ENCODE measurements at places on chromosomes 6 and 20. TPM values are rescaled to one million over a fixed set of nuclear protein-coding genes. Genes with fewer than 3 reads are reported as not detected.

DNA sequence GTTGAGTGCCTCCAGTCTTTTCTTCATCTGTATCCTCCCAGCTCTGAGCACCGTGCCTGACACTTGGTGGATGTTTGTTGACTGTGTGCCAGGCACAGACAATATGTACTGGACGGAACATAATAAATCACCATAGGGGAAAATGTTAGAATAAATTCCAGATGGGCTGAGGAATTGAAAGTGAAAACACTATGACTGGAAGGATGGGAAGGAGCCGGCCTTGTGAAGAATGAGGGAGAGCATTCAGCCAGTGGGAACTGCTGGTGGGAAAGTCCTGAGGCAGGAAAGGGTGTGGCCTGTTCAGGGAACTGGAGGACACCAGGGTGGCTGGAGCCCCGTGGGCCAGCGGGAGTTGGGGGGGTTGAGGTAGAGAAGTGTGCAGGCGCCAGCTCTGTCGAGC, 75.4 kb downstream of the MTHFD1L start:
- no peak for DNase-seq

DNA sequence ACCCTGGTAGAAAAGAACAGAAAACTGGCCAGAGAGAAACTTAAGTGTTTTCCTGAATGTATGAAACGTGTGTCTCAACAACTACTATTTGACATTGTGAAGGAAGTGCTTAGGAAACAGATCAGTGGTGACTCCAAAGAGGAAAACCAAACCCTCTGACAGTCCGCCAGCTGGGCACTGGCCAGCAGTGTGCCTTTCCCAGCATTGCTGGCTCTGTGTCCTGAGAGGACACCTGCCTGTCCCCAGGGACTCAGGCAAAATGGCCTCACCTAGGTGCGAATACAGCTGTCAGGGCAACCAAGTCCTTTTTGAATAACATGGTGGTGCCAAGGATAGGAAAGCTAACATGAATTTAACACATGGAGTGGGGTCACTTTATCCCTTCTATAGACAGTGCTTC, 72.5 kb downstream of the NDUFAF5 start:
- DNase-seq: no peak

DNA sequence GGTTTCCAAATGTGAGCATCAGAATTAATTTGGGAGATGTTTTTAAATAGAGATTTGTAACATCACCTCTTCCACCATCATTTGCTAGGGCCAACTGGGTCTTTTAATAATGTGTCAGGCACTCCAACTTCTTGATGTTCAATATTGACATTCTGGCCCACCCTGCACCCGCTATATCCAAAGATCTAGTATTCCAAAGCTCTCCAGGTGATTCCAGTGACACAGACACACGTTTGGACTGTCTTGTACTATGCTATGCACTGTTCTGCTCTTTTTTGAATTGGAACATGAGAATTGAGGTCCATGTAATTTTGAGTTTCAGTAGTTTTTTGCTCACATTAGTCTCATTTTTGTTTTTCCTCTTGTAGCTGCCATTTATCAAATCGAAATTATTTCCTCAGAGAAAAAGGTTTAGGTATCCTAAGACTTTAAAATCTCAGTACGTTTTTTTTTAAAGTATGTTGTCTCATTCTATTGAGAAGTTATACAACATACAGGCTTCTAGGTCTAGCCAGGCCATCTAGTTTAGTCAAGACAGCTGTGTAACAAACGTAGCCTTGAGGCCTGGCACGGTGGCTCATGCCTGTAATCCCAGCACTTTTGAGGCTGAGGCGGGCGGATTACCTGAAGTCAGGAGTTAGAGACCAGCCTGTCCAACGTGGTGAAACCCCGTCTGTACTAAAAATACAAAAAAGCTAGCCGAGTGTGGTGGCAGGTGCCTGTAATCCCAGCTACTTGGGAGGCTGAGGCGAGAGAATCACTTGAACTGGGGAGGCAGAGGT, 3.1 kb downstream of the BICRAL start:
- DNase-seq: no peak

The CFAP61 gene
- 0.75 TPM for polyA plus RNA-seq

DNA sequence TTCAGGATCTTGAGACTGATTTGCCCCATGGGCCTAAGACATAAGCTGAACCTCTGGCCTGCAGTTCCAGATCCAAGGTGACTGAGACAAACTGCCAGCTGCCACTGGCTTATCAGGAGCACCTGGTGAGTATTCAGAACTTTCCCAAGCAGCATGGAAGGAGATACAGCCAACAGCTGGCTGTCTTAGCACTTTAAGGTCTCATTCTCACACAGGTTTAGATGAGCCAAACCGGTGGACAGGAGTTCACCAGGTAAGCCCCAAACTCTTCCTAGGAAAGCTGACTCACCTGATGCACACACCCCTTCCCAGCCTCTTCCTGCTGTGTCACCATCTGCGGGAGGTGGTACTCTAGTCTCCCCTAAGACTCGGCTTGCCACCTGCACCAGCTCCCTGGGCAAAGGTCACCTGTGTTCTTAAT, at the start of gene BANF2:
BANF2 (plus strand) TSS at position 36 of the 421 bp plus-strand sequence. CDS start 25,060 bp downstream, outside the sequence.
- no peak for DNase-seq

The RNF144B gene
- polyA plus RNA-seq: 4.0 TPM

GRCh38 chr6:37630281-37630799, 67.3 kb downstream of the MDGA1 start:
- DNase-seq: no peak

- no peak for DNase-seq
Observed at GRCh38 chr20:24705486-24705885, 236.1 kb downstream of the SYNDIG1 start.

DNA sequence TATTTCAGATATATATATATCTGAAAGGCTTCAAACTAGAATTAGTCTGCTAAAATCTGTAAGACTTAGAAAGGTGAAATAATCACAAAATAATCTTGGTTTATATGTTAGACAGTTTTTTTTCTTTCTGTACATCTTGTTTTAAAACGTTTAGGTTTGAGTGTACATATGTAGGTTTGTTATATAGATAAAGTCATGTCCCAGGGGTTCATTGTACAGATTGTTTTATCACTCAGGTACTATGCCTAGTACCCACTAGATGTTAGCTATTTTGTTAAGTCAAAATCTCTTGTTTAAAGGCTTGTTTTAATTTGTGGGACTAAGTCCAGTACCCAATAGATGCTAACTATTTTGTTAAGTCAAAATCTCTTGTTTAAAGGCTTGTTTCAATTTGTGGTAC, 1339.0 kb upstream of the CITED2 start:
- DNase-seq: no peak

- no peak for DNase-seq
Observed at GRCh38 chr6:2127484-2127911, 117.9 kb downstream of the GMDS start.

The FAM209B gene
- not detected for polyA plus RNA-seq

The XKR7 gene
- not detected for polyA plus RNA-seq

DNA sequence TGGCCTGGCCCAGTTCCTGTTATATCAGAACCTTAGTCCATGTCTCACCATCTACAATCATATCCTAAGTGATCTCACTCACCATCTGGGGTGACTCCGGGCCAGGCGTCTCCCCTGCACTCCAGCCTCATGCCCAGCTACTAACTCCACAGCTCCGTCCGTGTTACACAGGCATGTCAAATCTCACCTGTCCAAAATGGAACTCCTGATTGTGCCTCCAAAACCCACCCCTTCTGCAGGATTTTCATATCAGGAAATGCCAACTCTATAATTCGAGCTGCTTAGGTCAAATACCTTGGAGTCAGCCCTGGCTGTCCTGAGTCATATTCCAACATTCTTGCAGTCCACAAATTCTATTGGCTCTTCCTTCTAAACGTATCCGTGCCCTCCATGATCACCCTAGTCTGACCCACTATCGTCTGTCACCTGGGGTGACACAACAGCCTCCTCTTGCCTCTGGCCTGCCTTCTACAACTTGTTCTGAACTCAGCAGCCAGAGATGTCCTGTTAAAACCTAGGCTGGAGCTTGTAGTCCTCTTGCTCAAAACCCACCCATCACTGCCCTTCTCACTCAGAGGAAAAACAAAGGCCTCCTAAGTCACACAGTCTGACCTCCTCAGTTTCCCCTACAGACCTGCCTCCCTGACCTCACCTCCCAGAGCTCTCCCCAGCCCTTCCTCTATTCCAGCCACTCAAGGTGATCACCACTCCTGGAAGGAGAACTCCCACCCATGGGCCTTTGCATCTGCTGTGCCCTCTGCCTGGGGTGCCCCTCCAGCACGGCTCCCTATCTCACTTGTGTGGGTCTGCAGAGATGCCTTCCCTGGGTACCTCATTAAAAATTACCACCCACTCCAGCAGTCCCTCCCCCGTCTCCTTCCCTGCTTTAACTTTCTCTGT, 85.3 kb upstream of the SIRPA start:
- DNase-seq: no peak

GRCh38 chr6:104702126-104702841, 157.4 kb downstream of the HACE1 start:
- DNase-seq: no peak

The NKX2-4 gene
- not detected for polyA plus RNA-seq

DNA sequence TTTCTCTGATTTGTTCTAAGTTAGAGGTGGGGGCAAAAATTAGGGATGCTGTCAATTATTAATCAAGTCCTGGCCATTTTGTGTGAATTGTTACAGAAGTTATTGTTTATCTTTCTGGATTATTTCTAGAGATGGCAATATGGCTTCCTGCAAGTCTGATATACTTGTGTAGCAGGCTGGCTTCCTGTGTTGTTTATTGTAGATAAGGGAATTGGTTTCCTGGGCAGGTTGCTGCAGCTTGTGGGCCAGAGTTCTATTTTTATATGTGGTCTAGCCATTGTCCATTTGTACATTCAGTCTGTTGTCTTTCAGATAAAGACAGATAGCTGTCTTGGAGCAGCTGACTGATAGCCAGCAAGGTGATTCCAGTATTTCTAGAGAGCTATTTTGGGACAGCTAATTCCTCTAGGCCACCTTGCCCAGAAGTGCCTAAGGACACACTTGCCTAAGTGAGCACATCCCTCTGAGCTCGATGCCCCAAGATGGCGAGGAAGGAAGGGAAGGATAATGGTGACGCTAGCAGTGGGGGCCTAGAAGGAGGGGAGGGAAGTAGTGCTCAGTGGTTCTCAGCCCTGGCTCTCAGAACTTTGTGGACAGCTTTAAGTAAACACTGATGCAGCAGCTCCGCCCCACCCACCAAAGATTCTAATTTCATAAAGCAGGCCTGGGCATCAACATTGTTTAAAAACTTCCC, 25.5 kb downstream of the DDO start:
- no peak for DNase-seq

DNA sequence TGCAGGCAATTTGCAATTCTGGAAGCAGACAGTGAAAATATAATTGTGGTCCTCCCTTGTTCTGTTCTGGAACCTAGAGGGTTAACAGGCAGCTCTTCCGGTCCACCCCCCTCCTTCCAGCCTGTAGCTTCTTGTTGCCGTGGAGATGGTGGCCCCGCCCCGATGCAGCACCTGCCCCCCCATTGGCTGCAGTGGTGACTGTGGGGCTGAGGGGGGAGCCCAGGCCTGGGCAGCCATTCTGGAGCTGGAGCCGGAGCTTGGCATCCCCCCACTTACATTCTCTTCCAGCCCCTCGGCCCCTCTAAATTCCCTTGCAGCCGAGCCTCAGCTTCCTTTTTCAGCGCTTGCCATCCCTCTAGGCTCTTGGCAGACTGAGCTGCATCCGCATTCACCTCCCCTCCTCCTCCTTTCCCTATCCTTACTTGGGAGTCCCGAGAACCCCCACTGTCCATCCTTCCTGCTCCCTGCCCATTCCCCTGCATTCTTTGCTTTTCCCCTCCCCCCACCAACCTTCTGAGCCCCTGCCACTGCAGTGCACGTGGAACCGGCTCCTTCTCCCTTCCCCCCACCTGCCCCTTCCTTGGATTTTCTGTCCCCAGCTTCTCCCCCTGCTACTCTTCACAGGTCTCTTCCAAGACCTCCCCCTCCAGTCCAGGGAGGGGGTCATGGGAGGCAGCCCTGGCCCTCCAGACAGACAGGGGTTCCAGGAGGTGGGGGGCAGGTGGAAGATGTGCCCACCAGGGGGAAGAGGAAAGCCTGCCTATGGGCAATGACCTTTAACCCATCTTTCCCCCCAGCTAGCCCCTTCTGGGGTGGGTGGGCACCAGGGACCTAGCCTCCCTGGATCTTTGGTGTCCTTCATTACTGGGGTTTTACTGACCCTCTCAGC, 11.4 kb downstream of the SYNGAP1 start:
- DNase-seq: peak; percentile 77

GRCh38 chr6:42448391-42448790, 3.3 kb downstream of the TRERF1 start:
- no peak for DNase-seq

GRCh38 chr6:135182071-135183001, 1.2 kb downstream of the MYB start:
- no peak for DNase-seq

Measured in ovary (tissue), 10 donors.